ENCODE measurements at places on chromosomes 12 and 14.

GRCh38 chr12:68447797-68448260, 115.7 kb upstream of the MDM1 start:
- no peak for DNase-seq

DNA sequence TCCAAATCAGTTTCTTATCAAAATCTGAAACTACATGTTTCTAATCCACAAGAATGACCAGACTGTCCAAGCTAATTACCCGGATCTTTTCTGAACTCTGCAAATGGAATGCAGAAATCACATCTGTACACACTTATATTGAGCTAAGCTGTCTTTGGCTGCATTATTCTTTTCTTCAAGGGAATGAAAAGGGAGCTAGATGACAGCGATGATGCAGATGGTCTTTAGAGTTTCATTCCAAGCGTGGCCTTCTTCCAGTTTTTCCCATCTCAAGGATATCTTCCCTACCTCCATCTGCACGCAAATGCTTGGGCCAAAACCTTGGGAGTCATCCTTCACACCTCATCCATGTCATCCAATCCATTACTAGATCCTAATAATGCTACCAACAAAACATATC, 12.6 kb downstream of the KCNH5 start:
- no peak for DNase-seq

- no peak for DNase-seq
Measured at GRCh38 chr14:53367644-53368026, 214.5 kb upstream of the DDHD1 start.

- no peak for DNase-seq
Measured at GRCh38 chr14:102920273-102920997, 2.0 kb upstream of the AMN start.

DNA sequence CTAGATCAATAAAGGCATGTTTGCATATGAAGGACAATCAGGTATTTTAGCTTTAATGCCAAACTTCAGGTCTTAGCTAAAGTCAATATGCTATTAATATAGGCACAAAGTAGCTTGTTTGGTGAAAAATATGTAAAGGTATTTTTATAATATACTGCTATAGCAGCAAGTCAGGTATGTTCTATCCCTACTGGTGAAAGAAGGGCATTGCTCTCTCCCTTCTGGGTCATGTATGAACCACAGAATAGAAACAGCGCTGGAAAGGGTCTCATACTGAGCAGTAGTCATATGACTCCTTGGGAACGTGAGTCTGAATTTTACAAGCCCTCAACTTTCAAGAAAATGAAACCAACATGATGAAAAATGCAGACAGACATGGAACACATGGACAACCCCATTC, 314.6 kb downstream of the GRIN2B start:
- no peak for DNase-seq

DNA sequence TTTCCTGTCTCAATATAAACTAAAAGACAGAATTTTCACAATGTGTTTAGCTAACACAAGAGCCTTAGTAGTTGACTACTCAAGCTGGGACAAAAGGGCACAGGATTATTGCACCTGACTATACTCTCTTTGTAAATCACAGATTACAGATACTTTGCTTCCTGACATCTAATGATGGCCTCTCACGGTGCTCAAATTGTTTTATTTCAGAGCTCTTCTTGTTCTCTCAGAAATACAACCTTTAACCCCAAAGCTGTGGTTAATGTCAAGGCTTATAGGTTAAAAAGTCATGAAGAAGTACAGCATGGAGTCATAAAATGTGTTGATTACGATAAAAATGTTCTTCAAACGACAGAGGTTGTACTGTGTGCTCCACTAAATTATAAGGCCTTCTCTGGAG, 89.9 kb upstream of the CPNE8 start:
- DNase-seq = no peak
